EH (cell line): ENCODE measurements at places on chromosomes 7 and 10.
A peak's percentile ranks its signal among the peaks of the same experiment; 100 is the strongest.

DNA sequence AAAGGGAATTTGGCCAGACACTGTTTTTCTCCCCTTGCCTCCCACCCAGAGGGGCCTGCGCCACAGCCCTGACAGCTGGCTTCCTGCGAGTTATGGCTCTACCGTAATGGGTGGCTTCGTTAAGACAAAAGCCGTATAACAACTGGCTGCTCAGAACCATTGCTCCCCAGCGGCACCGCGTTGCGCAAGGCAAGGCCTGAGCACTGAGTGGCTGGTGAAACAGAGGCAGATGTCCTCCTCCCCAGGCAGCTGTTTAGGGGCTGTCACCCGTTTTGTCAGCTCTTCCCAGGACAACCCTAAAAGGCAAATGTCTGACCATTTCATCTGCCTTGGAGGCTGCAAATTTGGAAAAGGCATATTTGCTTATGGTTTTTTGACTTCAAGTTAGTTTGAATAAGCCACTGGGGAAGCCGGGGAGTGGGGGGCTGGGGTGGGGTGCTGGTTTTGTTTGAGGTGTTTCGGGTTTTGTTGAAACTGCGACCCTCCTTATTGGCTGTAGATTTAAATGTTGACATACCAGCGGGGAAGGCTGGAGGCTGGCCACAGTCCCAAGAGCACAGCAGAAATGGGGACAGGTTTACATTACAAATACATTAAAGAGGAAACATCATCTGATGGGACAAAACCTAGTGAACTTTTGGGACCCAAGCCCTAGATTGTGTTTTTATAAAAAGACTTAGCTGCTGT lies 681 bp upstream of the SPOCK2 start:
- DNase-seq, result no peak

GRCh38 chr10:42491001-42491592 lies 147.3 kb downstream of the ZNF33B start:
- DNase-seq, result peak; percentile 36

DNA sequence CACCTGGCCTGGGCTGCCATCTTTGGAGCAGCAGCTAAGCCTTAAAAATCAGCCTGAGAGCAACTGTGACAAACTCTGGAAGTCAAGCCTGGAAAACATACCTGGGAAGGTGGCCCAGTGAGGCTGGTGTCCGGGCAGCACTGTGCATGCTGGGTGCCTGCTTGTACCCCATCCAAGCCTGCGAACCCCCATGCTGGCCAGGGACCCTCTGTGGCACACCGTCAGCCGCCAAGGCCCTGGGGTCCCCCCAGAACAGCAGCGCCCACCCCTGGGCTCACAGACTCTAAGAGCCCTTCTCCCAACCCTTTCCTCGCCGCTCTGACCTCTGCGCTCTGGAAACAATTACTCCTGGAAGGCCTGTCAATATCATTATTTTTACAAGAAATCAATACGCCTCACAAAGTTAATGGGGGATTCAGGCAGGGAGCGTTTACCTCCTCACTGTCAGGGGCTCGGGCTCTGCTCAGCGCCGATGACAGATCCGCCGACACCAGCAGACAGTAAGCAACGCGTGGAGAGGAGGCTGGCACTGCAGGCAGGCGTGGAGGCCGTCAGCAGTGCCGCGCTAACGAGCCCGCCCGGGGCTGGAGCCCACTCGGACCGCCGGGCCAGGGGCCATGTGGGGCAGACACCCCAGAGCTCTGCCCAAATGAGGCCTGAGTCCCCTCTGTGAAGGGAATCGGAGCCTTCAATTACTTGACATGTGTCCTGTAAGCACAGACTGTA lies 54.4 kb downstream of the EBF3 start:
- DNase-seq, result no peak

DNA sequence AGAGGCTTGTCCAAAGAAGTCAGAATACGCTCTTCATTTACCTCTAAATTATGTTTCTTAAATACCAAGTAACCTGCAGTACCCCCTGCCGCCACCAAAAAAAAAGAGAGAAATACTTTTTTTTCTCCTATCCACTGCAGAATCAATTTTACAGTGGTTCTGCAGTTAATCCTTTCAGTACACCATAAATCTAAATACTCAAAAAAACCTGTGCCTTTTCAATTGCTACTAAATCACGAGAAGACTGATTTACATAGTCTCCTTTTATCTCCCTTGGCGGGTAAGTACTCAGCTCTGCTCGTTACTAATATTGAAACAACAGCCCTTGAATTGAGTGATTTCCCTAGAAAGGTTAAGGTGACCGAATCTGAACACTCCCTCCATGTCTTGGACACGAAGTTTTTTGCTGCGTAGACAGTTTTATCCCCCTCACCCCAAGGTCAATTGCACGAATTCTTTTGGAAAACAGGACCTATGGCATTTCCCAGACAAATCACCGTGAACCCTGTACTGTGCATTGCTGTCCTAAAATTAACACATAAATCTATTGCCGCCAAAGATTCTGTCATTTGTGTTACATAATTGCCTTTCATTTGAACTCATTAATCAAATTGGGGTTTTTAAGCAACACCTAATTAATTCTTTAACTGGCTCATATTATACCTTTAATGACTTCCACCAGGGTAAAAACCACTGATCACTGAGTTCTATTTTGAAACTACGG lies 512 bp upstream of the VIM start:
- DNase-seq, result peak; percentile 39

DNA sequence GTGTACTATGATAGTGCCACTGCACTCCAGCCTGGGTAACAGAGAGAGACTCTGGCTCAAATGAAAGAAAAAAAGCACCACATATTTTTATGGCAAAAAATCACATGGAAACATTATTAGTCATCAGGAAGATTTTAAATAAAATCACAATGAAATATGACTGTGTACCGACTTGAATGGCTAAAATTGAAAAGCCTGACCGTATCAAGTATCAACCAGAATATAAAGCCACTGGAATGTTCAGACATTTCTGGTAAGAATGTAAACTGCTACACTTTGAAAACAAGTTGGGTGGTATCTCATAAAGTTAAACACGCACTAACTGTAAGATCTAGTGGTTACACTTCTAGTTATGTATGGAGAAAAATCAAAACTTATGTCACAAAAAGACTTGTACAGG lies 306.7 kb upstream of the MBL2 start:
- DNase-seq, result no peak

- DNase-seq, result no peak
These were observed 715 bp upstream of the MUC12 start for GRCh38 chr7:100968650-100969049.

DNA sequence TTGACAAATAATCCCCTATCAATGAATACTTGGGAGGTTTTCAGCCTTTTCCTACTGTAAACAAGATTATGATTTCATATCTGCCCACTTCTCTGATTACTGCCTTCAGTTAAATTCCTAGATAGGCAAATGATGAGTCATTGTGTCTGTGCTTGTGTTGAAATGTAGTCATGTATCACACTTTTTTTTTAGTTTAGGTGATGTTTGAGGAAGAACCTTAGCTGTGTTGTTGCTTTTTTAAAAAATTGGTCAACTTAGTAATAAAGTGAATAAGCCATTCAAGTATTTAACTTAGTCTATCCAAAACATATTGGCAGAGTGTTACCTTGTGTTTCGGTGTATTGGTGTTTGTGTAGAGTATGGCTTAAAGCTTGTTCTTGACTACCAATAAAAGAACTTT lies 60.0 kb downstream of the WAC start:
- DNase-seq, result peak; percentile 76
